ENCODE measurements at places on chromosomes 1 and 21.

- no peak for DNase-seq
These were observed 47.8 kb downstream of the PACC1 start for GRCh38 chr1:212366901-212367300.

DNA sequence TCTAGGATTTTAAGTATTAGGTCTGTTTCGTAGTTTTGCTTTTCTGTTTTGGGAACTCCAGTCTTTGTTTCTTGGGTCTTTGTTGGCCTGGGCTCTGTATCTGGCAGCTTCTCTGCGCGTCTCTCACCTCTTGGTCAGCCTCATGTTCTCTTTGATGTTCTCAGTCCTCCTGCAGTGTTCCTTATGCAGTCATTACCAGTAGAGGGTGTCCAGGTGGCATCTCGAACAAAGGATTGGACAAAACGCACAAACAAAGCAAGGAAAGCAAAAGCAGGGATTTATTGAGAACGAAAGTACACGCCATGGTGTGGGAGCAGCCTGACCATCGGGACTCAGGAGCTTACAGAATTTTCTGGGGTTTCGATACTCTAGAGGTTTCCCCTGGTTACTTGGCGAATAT, 133.7 kb upstream of the COL6A1 start:
- no peak for DNase-seq

GRCh38 chr1:241423541-241424479, 66.8 kb upstream of the RGS7 start:
- DNase-seq, result no peak

GRCh38 chr1:40389871-40390560, 16.5 kb downstream of the SMAP2 start:
- DNase-seq, result no peak

DNA sequence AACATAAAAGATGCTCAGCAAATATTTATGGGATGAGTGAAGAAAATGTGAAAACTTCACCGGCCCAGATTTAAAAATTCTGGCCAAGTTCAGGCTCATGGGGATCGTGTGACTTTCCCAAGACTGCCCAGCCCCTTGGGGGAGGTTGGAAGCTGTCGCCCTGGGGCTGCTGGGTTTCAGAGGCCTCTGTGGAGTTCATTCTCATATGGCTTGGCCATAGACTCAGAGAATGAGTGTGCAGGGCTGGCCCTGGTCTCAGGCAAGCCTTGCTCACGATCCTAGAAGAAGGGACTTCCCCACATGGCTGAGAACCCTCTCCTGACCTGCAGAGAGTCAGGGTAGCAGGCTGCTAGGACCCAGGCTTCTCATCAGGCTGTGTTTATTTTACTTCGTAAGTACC, 24.6 kb downstream of the PADI2 start:
- DNase-seq, result no peak

DNA sequence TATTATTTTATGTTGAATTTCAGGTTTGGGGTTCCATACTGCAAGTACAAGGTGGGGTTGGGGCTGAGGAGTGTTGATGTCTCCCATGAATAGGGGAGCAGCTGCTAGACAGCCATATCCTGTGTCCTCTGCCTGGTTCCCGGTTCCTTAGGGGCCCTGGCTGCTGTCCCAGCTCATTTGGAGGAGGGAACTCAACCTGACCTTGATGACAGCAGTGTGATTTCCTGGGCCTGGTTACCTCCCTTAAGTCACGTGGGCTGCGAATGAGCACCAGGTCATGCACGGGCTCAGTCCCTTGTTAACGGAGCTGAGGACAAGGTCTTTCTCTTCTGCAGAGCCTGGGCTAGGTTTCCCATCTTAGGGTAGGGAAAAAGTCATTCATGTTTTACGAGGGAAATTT, 85.1 kb downstream of the MTR start:
- DNase-seq, result no peak

DNA sequence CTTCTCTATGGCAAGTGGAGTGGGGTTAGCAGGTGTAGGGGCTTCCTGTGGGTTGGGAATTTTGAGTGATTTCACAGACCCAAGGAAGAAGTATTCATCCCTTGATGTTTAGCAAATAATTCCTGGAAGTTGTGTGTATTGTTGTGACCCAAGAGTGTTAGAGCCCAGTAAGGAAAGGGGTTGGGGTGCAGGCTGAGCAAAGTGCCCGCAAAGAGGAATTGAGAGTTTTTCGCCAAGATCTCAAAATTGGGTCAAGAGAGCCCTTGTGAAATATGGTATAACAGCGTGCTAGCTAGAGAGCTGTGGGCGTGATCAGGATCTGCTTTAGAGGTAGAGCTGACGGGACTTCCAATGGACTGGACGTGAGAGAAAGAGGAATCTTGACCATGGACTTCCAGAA, 73.0 kb upstream of the LAPTM5 start:
- no peak for DNase-seq

DNA sequence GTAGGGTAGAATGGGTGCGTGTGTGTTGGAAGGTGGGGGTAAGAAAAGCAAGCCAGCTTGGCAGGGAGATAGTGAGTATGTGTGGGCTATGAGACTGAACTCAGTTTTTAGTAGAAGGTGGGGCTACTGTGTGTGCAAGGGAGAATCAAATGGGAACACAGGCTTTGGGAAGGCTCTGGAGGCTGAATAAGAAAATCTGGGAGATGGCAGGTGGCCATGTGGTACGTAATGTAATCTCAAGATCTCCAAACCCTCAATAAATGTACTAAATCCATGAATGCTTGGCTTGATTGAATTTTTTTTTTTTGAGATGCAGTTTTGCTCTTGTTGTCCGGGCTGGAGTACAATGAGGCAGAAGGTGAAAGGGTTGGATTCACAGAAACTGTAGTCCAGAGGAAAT, 3.5 kb upstream of the ZSCAN20 start:
- no peak for DNase-seq
